ENCODE measurements at places on chromosomes 6 and 20.

GRCh38 chr20:51542033-51542570 lies 417 bp downstream of the NFATC2 start:
- DNase-seq = peak; percentile 44

DNA sequence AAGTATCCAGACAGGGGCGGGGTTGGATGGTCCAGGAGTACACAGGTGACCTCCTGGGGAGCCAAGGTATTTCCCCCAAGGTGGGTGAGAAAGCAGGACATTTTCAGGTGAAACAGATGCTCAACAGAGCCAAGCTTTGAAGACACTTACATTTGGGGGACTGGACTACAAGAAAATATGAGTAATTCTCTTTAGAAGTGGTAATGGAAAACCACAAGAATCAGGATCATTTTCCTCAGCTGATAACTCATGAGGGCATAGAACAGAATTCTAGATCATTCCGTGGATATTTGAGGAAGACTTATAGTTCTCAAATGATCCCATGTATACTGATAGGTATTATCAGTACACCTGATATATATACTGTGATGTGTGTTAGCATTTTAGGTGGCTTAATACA lies 89.9 kb downstream of the UST start:
- no peak for DNase-seq

- DNase-seq = peak; percentile 60
Observed at GRCh38 chr6:42104095-42104803, 38.2 kb downstream of the C6orf132 start.

- no peak for DNase-seq
Observed at GRCh38 chr6:168124158-168124557, 45.1 kb upstream of the FRMD1 start.

DNA sequence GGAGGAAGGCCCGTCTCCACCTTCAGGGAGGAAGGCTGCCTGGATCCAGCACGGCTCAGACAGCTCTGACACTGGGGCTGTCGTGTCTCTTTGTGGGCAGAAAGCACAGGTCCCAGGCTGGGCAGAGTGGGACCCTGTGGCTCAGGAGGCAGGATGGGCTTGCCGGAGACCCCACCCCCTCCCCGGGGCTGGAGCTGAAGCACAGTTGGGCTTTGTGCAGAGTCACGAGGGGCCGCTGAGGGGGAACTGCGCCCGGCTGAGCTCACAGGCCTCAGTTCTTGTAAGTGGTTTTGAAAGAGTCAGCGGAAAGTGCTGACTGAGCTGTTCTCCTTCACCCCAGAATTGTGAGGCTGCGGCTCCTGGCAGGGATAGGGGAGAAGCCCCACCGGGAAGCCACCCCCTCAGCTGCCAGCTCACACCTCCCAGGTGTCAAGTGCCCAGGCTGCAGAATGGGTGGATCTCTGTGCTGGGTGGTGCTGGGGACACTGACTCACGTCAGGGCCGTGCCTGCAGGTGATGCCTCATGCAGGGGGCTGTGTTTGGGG lies 145.5 kb upstream of the RNF24 start:
- DNase-seq = no peak

DNA sequence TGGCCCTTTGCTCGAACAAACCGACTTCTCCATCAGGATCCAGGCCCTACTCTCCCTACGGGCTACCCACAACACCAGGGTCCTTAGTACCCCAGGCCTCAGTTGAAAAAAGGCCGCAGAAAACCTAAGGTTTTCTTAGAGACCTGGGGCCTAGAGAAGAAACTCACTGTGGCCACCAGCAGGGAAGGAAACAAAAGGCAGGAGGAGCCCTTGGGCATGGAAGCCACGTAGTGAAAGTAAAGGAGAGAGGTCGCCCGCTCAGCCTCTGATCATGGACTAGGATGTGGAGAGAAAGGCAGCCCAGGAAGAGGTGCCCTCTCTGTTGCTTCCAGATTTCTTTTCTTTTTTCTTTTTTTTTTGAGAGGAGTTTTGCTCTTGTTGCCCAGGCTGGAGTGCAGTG lies 31.5 kb downstream of the CPNE5 start:
- no peak for DNase-seq

DNA sequence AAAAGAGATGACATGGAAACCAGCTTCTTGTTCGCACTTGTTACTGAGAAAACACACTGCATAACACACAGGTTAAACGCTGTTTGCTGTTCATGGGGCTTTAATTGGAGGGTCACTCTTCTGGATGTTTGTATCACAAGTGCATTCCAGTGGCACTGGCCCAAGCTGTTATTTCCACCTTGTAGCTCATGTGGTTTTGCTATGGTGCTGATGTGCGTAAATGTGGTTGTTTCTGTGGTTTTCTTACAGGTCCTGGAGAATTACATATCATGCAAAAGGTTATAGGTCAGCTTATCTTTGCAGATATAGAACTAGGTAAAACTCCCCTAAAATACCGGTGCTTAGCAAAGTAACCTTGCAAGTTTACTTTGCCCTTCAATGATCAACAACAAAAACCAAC lies 89.3 kb upstream of the AHI1 start:
- DNase-seq = no peak

GRCh38 chr6:75209184-75209723 lies 3.4 kb upstream of the COL12A1 start:
- no peak for DNase-seq

DNA sequence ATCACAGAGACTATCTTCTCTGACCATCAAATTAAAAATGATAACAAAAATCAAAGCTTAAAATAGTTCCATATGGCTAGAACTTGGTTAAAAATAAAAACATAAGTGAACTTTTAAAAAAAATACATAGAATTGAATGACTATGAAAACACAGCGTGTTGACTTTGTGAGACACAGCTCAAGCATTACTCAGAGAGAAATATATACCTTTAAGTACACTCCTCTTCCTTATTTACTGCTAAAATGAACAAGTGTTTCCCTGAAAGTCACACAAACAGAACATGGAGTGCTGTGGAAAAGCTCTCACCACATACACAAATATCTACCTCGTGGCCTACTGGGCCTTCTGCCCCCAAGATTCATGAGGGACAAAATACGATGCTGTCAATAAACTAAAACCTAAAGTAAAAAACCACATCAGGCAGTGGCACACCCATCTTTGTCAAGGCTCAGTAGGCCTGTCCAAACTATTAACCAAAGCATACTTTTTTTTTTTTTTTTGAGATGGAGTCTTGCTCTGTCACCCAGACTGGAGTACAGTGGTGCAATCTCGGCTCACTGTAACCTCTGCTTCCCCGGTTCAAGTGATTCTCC lies 7.5 kb downstream of the FAXC start:
- DNase-seq = no peak

DNA sequence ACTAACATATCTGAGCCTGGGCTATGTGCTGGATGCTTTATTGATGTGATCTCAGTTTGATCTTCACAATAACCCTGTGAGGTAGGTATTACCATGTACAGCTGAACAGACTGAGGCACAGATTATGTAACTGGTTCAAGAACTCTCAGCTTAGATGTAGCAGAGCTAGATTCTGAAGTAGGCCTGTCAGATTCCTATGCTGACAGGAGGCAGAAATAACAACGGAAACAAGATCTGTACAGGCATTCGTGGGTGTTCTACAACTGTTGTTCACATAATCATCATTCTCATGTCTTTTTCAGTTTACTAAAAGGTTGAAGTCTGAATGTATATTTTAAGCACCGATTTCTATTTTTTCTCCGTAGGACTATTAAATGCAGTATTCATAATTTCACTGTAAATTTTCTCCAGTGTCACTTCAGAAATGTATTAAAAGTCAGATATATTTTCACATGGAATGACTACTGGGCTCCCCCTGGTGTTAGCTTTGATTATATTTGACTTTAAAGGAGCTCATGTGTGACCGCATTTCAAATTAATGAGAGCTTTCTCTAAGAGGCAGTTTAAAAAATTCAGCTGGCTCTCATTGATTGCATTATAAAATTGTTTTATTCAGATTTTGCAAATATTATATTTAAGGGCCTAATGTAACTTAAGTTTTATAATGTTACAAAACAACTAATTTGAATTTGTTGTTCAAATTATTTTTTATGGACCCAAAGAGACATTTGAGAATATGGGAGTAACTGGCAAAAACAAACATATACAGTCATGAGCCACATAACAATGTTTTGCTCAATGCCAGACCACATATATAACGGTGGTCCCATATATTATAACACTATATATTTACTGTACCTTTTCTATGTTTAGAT lies 36.4 kb upstream of the SLC17A4 start:
- DNase-seq = peak; percentile 23

DNA sequence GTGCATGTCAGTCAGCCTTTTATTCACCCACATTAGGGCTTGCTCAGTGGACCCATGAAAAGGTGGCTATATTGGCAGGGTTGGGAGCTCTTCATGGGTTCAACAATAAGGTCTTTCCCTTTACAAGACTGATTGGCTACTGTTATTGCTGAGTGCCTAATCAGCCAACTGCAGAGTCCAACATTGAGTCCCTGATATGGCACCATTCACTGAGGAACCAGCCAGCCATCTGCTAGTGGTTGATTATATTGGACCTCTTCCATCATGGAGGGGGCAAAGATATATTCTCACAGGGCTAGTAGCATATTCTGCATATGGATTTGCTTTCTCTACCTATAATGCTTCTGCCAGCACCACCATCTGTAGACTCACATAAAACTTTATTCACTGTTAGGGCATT lies 69.9 kb downstream of the CDKAL1 start:
- DNase-seq = no peak

DNA sequence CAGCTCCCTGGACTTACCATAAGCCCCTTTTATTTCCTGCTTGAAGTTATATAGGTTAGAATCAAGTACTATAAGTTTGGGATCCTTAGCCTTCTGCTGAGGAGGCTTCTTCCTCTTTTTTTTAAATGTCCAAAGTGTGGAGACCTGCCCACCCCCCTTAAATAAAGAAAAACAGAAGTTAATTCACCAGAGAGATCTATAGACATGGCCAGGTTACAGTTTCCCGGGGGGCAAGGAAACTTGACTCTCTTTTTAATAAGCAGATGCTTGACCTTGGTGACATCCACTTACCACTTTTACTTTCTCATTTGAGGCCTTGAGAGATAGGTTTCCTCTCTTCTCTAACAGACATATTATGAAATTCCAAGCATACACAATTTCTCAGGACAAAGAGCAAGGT lies 88.3 kb downstream of the BMP2 start:
- no peak for DNase-seq

DNA sequence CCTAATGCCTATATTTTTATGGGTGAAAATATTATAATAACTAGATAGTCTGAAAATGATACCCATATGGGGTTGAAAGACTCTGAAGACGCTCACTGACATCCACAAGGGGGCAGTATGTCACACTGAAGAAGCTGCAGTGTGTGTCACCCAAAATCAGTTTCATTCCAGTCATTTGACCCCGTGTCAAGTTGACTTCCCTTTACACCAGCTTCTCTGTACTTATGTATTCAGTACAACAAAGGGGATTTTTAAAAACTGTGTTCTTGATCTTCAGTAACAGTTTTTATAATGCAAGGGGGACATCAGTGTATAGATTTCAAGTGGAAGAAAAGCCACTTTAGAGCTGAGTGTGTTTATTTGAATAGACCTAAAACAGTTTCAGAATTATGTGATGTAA lies 19.3 kb downstream of the FAXC start:
- peak; percentile 66 for DNase-seq

GRCh38 chr20:6008254-6008653 lies 45.6 kb downstream of the LRRN4 start:
- no peak for DNase-seq

GRCh38 chr6:138222901-138223546 lies 4.7 kb upstream of the PBOV1 start:
- no peak for DNase-seq

DNA sequence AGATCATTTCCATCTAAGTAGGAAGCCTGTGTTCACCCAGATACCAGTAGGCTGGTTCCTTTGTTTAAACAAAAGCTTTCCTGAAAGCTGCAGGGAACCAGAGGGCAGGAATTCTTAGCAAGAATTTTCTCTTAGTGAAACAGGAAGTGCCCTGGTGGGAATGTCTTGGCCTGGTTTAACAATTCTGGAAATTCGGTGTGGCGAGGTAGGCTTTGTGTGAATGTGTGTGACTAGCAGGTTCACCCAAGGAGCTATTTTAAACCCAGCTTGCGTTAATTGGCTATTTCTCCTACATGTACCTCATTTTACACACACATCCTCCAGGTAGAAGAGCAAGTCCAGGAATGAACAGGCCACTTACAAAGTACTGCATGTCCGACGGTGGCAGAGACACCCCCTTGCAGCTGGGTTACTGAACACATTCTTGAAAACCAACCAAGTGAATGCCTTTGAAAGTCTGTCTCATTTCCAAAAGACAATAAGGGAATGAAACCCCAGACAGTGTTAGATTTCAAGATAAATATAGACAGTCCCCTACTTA lies 64.6 kb downstream of the GFOD1 start:
- DNase-seq = no peak
